ENCODE measurements at places on chromosomes 16 and 17.
A peak's percentile ranks its signal among the peaks of the same experiment; 100 is the strongest.

DNA sequence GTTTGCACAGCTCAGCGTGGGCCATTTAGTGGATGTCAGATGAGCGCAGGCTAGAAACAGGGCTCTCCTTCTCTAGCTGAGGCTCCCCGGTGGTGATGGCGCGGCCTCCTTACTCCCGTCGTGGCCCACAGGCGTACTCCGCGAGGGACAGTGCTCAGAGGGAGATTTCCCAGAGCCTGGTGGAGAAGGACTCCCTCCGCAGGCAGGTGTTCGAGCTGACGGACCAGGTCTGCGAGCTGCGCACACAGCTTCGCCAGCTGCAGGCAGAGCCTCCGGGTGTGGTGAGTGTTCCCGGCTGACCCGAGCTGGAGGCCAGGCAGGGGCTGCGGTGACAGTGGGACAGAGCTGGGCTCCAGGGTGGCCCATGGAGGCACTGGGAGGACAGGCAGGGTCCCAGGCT lies 21.4 kb downstream of the CARD14 start:
- no peak for DNase-seq

DNA sequence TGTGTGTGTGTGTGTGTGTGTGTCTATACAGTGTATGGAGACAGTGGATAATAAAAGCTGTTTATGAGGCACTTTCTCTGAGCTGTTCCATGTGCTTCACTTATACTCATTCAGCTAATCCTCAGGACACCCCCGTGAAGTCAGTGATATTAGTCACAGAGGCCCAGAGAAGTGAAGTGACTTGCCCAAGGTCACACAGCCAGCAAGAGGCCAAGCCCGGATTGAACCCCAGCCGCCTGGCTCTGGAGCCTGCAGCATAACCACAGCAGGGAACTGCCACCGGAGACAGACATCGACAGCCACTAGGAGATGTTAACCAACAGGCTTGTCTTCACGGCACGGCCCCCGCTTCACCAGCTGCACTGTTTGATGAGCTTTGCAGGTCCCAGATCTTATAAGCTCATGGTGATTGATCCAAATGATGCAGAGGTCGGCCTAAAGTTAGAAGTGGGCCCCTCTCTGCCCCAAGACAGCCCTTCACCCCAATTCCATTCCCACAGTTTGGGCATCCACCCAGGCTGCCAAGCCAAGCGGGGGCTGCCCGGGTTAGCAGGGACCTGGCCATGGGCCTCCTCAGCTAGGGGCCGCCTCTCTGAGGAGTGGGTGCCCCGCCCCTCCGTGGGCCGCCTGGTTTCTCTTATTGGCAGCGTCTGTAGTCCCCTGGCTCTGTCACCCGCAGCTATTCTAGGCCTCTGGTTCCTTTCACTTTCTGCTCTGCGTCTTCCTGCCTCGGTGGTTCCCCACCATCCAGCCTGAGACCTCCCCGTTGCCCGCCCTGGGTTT lies 30.9 kb downstream of the SOCS1 start:
- no peak for DNase-seq

DNA sequence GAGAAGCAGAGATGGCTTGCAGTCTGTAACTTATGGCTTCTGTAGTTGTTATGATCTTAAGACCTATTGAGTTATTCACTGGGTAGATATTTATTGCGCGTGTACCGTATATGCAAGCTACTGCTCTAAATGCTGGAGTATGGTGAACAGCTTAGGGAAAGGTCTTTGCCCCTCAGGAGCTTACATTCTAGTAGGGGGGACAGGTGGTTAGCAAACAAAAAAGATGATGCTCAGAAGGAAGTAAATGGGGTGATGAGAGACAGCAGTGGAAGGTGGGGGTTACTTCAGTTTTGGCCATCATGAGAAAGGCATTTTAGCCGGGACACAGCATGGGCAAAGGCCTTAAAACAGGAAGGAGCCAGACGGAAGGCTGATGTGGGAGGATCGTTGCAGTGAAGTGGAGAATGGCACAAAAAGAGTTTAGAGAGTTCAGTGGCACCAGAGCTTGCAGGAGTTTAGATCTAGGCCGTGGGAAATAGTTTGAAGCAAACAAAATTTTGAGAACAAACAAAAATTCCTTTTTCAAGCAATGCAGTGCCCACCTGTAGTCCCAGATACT lies 2.1 kb downstream of the ARMC7 start:
- no peak for DNase-seq

DNA sequence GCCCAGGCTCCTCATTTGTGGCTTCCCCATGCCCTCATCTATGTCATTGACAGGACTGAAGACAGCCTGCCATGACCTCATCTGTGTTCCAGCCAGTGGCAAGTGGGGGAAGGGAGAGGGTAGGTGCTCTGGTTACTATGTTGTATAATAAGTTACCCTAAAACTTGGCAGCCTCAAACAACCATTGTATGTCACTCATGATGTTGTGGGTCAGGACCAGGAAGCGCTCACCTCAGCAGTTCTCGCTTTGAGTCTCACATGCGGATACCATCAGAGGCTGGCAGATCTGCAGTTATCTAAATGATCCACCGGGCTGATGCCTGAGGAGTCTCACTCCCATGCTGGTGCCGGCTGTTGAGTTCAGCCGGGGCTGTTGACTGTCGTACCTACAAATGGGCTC lies 89.0 kb upstream of the TMEM97 start:
- no peak for DNase-seq

GRCh38 chr17:72465191-72466024 lies 344.6 kb downstream of the SOX9 start:
- no peak for DNase-seq

- DNase-seq = no peak
These were observed 111.9 kb downstream of the GNAO1 start for GRCh38 chr16:56303066-56303715.

- no peak for DNase-seq
These were observed 544.9 kb downstream of the TOX3 start for GRCh38 chr16:52002026-52002425.

DNA sequence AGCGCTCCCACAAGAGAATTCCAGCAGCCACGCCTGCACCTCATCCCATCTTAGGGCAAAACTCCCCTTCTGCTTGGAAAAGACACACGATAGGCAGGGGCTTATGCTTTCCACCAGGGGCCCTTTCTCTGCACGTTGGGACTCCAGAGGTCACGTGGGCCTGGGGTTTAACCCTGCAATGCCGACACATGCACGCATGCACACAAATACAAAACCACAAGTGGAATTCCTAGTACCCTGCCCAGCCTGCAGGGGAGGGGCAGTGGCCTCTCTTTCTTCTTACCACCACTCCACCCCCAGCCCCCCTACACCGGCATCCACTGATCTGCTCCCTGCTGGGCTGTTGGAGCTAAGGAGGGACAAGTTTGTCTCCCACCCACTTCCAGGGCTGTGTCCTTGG lies 16.8 kb upstream of the CCDC182 start:
- no peak for DNase-seq

DNA sequence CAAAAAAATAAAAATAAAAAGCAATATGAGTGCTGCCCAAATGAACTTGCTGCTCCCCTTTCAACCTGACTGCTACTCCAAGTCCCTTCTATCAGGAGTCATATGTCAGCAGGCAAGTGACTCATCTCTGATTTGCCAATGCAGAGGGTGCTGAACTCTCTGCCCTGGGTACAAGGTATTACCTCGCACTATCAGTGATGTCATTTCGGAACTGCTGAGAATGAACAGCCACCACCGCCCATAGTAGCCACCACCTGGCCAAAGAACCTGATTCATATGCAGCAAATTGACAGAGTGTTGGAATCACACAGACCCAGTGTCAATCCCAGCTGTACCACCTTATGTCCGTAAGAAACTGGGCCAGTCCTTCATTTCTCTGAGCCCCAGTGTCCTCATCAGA lies 31.2 kb downstream of the LYRM9 start:
- DNase-seq = no peak

- no peak for DNase-seq
These were observed 26.2 kb upstream of the NAGLU start for GRCh38 chr17:42509841-42510240.

- no peak for DNase-seq
These were observed 1576.8 kb upstream of the GOT2 start for GRCh38 chr16:60310846-60311445.

GRCh38 chr16:66952430-66953110 lies 8.5 kb upstream of the CES3 start:
- no peak for DNase-seq

DNA sequence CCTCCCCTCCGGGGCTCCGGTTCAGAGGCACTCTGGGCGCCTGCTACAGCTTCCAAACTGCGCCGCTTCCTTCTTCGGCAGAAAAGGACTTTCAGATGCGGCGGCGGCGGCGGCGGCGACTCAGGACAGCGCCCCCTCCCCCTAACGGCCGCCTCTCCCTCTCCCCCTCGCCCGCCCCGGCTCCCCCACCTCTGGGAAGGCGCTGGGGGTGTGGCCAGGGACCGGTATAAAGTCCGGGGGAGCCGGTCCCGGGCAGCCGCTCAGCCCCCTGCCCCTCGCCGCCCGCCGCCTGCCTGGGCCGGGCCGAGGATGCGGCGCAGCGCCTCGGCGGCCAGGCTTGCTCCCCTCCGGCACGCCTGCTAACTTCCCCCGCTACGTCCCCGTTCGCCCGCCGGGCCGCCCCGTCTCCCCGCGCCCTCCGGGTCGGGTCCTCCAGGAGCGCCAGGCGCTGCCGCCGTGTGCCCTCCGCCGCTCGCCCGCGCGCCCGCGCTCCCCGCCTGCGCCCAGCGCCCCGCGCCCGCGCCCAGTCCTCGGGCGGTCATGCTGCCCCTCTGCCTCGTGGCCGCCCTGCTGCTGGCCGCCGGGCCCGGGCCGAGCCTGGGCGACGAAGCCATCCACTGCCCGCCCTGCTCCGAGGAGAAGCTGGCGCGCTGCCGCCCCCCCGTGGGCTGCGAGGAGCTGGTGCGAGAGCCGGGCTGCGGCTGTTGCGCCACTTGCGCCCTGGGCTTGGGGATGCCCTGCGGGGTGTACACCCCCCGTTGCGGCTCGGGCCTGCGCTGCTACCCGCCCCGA lies at the start of gene IGFBP4:
IGFBP4 (plus strand) TSS at position 255 of the 792 bp plus-strand sequence; CDS start at position 541, 286 bp downstream.
- DNase-seq = peak; percentile 64

DNA sequence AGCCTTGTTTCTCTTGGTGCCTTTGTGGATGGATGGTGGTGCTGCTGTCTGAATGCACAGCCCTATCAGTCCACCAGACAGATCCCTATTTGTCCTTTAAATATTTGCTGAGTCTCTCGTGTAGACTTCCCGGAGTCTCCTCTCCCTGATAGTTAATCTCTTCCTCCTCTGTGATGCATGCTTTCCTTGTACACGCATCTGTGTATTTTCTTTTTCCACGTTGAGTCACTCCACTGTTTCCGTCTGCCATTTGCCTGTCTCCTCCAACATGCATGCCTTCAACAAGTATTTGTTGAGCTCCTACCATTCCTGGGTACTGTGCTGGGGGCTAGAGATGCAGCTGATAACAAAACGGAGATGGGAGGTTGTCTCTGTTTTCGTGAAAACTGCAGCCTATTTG lies 282.6 kb downstream of the HAPSTR1 start:
- DNase-seq = no peak

DNA sequence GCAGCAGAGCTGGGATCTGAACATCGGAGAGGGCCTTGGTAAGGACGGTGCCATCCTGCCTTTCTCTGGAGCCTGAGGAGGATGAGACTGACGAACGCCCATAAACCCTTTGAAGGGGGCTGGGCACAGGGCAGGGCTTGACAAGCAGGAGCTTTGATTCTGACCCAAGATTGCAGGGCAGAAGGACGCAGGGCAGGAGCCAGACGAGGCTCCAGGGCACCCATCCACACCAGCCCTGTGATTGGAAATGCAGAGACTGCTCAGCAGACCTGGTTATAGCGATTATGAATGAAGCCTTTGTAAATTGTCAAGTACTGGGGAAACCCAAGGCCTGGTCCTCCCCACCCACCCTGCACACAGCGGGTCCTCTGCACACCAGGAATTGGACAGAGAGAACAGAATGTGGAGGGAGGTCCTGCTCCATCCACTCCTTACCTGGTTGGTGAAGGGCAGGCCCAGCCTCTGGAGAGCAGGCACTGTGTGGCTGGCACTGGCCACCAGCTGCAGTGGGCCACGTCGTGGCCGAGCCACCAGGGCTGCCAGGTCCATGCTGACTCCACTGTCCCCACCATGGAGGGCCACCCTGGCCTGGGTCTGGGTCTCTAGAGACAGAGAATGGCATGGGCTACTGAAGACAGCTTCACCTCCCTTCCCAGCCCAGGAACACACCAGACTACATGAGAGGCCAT lies 68.8 kb downstream of the RMI2 start:
- no peak for DNase-seq

GRCh38 chr17:50141745-50142110 lies 8.7 kb downstream of the PPP1R9B start:
- no peak for DNase-seq

- no peak for DNase-seq
These were observed 28.5 kb upstream of the SHCBP1 start for GRCh38 chr16:46649588-46650253.

GRCh38 chr16:47984669-47985068 lies 171.1 kb downstream of the ABCC12 start:
- no peak for DNase-seq

DNA sequence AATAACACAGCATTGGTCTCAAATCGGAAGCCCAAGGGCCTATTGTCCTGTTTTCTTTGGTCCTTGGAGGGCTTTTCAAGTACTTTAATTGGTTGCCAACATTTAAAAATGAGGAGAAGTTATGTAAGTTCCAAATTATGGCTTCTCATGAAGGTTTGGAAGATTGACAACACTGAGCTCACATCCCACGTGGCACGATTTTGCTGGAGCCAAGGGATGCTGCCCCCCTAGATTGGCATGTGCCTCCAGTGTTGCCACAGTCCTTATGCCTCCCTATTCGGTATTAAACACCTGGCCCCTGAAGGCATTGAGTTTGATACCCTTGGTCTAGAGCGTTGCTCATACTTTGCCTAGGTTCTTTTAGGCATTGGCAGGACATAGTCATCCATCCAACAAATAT lies 108.0 kb downstream of the ZNF18 start:
- no peak for DNase-seq

- DNase-seq = no peak
These were observed 164.4 kb upstream of the XYLT1 start for GRCh38 chr16:17635183-17635582.

DNA sequence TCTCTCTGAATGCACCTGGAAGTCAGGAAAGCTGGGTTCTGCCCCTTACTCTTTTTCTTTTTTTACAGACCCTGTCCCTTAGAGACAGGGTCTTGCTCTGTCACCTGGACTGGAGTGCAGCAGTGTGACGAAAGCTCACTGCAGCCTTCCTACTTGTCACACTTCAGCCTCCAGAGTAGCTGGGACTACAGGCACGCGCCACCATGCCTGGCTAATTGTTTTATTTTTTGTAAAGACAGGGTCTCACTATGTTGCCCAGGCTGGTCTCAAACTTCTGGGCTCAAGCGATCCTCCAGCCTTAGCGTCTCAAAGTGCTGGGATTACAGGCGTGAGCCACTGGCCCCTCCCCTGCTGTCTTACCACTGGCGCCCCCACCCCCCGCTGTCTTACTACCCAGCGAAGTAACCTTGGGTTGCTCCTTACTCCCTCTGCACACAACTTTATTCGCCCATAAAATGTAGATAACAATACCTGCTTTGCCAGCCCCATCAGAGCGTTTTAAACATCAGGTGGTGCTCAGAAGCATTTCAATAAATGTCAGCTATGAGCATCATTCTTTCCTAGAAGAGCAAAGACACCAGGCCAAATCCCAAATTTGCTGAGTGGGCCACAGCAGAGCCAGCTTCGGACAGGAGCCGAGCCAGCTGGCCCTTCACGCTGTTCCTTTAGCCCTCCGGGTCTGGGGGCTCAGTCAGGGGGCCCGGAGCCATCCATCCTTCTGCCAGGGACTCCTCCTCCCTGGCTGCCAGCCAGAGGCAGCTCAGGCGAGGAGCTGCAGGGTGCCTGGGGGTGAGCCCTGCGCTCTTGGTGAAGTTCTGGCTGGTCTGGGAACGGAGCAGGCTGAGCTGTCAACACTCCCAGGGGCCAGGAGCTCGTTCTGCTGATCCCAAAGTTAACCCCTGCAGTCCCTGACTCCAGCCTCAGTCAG lies 24.4 kb downstream of the SRL start:
- peak; percentile 38 for DNase-seq

GRCh38 chr17:82204831-82205719 lies 7.6 kb downstream of the CCDC57 start:
- no peak for DNase-seq

Measured in NCI-H510A (cell line).